ENCODE measurements at places on chromosomes 1 and 21.

GRCh38 chr1:55571767-55572166, 356.6 kb upstream of the USP24 start:
- DNase-seq: no peak

- DNase-seq: no peak
Measured at GRCh38 chr1:22137004-22137720, 5.7 kb downstream of the WNT4 start.

GRCh38 chr1:93591676-93592550, 89.7 kb downstream of the BCAR3 start:
- peak; percentile 63 for DNase-seq

- no peak for DNase-seq
Measured at GRCh38 chr1:15106608-15107007, 46.9 kb upstream of the TMEM51 start.

DNA sequence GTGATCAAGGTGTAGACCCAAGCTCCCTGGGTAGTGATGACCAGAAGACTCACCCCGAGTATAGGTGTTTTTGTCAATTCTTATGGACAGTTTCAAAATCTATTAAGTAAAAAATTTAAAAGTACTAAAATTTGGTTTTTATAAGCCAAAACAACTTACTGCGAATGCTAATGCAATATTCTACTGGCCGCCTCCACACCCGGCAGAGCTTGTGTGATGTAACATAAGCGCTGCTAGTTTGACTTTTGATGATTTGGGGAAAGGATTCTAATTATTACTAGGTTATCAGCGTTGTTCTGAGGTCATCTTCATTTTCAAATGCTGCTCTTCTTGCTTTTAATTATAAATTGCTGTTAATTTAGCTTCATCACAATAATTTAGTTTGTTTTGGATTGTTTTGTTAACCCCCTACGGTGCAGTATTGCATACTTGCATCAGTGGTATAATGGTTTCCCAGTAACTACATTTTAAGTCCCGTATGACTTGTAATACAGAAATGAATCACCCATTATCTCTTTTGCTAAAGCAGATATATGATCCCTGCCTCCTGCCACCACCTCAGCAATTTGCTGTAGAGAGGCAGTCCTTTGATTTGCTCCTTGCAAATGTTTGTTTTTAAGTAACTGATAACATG, 178.0 kb downstream of the SDCCAG8 start:
- DNase-seq: no peak
